Activated CD4-positive, CD25-positive, alpha-beta regulatory T cell (primary cell): ENCODE measurements at places on chromosomes 11 and 22.

DNA sequence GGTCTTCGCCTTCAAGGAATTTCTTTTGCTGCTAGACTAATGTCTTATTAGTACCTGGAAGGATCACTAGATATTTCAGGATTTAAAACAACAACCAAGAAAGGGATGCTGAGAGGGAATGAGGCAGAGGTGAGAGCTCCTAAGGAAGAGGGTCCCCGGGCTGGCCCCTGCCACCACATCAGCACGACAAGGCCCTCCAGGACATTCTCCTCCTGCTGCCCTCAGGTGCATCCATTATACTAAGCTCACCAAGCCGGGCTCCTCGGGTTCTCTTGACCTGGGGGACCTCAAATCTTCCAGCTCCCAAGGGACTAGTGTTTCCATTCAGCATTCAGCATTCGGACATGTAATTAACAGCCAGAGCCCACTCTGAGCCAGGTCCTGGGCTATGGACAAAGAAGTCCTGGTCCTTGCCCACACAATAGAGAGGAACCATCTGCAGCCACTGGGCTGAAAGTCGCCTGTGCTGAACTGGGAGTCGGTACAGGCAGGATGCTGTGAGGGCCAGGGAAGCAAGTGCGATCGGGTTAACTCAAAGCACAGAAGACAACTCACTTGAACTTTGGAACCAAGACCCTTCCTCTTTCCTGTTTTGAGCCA is 29.4 kb upstream of the OAF start:
- DNase-seq, result no peak

DNA sequence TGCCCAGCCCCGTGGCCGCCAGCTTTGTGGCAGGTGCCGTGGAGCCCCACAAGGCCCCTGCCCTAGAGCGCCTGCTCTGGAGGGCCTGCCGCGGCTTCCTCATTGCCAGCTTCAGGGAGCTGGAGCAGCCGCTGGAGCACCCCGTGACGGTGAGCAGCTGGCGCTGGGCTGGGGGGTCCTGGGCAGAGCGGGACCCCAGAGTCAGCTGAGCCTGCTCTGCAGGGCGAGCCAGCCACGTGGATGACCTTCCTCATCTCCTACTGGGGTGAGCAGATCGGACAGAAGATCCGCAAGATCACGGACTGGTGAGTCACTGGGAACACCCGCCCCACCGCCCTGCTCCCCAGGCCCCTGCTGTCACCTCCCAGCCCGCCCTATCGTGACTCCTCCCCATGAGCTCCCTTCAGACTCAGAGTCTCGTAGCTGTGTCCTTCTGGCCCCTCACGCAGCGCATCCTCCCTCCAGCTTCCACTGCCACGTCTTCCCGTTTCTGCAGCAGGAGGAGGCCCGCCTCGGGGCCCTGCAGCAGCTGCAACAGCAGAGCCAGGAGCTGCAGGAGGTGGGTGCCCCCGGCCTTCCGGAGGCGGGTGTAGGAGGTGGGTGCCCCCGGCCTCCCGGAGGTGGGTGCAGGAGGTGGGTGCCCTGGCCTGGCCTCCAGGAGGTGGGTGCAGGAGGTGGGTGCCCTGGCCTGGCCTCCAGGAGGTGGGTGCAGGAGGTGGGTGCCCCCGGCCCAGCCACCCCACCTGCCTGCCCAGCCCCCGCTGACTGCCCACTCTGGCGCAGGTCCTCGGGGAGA is 4.7 kb downstream of the TCIRG1 start:
- DNase-seq, result no peak

GRCh38 chr11:47183969-47184368 is 2.3 kb downstream of the PACSIN3 start:
- no peak for DNase-seq

DNA sequence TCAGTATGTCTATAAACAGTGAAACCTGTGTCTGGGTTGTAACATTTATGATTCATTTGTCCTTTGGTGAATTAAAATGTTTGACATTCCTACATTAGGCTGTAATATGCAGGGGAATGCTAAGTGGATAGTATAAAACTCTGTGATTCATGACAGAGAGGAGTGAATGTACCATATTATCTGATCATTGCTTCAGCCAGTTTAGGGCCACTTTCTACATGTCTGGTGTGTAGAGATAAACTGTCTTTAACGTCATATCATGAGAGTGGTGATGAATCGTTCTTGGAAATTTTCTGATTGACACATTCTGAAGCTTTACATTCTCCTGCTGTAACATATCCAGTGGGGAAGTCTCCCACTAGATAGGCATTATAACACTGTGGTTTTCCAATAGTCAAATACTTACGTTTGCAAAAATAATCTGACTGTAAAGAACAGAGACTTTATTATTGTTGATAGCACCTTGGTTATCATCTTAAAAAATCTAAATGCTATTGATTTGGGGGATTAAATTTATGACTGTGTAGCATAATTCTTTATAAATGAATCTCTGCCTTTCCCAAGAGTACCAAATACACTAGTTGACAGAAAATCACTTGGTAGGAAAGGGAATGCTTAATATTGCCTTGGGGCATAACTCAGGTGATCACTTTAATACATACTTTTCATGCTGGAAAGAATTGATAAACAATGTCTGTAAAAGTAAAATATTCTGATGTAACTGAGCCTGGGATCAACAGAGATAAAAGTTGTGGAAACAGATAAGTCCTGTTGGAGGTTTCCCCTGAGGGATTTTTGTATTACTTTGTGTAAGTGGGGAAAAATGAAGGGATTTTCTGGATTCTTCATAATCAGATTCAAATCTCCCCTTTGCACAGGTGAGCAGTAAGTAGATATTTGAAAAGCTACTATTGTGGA is 427.9 kb downstream of the JRKL start:
- DNase-seq, result no peak

- DNase-seq, result no peak
Observed at GRCh38 chr11:15430381-15430780, 315.7 kb downstream of the INSC start.

- no peak for DNase-seq
Observed at GRCh38 chr11:59283311-59283710, 70.6 kb upstream of the MPEG1 start.

GRCh38 chr22:45072322-45072903 is 62.6 kb upstream of the PHF21B start:
- DNase-seq, result no peak

GRCh38 chr22:41919357-41920224 is 4.7 kb upstream of the SHISA8 start:
- no peak for DNase-seq
